EH (cell line): ENCODE measurements at places on chromosomes 5 and 9.
A peak's percentile ranks its signal among the peaks of the same experiment; 100 is the strongest.

GRCh38 chr5:69359699-69360098 lies 9.6 kb downstream of the AK6 start:
- no peak for DNase-seq

DNA sequence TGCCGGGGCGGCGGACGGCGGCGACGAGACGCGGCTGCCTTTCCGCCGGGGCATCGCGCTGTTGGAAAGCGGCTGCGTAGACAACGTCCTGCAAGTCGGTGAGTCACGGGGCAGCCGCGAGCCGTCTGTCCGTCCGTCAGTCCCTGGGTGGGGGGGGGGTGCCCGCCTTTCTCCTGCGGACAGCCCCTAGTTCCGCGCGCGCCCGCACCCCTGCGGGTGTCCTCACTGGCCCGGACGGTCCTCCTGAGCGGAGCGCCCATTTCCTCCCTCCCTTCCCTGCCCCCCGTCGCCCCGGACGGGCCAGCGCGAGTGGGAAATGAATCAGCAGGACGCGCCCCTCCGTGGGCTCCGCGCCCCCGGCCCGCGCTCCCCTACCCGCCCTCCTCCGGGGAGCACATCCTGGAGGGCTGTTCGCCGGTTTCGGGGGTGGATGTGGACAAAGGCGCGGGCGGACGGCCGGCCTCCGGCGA lies 828 bp downstream of the ZSWIM6 start:
- peak; percentile 80 for DNase-seq

DNA sequence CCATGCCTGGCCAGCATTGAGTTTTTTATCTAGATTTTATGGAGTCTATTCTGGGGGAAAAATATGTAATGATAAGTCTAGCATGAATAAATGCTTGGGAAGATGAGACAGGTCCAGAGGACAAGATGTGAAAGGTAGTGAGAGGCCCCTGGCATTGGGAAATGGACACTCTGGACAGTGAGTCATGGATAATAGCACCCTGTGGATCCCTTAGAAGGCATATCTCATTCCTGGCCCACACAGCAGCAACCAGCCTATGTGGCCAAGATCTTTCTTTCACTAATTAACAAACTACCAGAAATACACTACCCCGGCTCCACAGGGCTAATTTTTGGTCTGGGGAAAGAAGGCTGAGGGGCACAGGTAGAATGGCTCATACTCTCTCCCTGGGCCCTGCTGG lies 356.1 kb downstream of the TRIM32 start:
- no peak for DNase-seq

DNA sequence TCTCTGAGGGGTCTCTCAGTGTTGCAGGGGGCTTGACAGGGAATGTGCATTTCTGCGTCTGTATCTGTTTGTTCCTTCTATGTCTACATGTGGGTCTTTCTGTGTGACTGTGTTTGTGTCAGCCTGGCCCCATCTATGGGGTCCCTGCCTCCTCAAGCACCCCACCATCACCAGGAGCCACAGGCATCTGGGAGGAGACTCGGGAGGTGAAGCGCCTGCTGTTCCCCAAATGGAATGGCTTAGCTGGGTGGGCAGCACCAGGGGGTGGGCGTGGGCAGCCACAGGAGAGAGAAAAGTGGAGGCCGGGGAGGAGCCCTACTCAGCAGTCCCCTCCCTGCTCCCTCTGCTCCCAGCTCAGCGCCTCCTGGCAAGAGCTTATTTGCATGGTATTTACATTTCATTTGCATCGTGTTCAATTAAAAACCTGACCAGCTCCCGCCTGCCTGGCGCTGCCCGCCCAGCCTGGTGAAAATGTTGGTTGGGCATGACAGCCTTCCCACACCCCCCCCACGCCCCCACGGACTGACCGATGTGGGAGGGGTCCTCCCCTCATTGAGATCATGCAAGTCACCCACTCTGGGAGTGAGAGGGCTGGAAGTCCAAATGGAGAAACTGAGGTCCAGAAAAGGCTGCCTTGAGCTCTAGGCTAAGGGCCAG lies 50.5 kb downstream of the CXXC5 start:
- DNase-seq = peak; percentile 85

GRCh38 chr5:175567954-175568353 lies 89.6 kb downstream of the SFXN1 start:
- no peak for DNase-seq

DNA sequence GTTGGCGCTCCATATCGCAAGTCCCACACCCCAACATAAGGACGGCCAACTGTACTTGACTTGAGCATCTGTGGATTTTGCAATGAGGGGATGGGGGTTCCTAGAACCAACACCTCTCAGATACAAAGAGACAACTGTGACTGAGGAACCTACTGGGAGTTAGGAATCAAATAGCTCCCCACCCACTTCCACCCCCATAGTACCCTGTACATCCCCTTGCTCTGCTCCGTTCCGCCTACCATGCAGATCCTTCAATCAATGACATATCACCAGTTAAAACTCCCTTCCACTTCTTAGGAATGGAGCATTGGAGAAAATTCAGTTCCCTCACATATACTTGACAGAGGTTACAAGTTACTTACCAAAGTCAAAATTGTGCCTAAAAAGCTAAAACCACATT lies 140.9 kb downstream of the MLLT3 start:
- DNase-seq = no peak

- DNase-seq = no peak
Observed at GRCh38 chr9:133513214-133514100, 11.3 kb downstream of the MYMK start.

- DNase-seq = no peak
Observed at GRCh38 chr5:150046031-150046430, 40.3 kb downstream of the CSF1R start.

DNA sequence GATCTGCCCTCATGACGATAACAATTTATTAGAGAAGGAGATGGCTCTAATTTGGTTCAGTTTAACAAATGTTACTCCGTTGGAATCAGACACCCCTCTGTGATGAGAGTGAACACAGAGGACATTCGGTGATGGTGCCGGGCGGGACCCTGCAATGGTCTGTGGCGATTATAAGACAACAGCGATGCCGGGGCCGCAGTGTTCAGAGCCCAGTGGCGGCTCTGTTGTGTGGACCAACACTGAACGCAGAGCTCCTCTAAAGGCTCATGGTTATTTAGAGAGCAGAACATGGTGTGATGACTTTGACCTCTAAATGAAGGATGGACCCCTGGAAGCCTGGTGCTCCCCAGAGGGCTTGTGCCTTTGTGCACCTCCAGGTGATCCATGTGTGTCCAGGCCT lies 21.2 kb downstream of the UBE2QL1 start:
- no peak for DNase-seq

GRCh38 chr5:135601466-135601865 lies 22.7 kb upstream of the CXCL14 start:
- no peak for DNase-seq

DNA sequence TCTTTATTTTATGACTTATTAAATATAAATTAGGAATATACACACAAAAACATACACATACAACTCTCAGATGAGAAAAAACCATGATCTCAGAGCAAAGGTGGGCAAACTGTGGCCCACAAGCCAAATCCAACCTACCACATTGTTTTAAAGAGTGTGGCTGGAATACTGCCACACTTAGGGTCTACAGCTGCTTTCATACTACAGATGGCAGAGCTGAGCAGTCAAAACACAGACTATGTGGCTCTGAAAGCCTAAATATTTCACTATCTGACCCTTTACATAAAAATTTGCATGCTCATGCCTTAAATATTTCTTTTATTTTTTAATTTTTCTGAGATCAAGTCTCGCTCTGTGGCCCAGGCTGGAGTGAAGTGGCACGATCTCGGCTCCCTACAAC lies 28.3 kb downstream of the LEAP2 start:
- peak; percentile 14 for DNase-seq

GRCh38 chr5:132270335-132270665 lies 12.8 kb downstream of the PDLIM4 start:
- DNase-seq = no peak
